ENCODE measurements at places on chromosomes 3 and 15. TPM values are rescaled to one million over a fixed set of nuclear protein-coding genes. Genes with fewer than 3 reads are reported as not detected.

DNA sequence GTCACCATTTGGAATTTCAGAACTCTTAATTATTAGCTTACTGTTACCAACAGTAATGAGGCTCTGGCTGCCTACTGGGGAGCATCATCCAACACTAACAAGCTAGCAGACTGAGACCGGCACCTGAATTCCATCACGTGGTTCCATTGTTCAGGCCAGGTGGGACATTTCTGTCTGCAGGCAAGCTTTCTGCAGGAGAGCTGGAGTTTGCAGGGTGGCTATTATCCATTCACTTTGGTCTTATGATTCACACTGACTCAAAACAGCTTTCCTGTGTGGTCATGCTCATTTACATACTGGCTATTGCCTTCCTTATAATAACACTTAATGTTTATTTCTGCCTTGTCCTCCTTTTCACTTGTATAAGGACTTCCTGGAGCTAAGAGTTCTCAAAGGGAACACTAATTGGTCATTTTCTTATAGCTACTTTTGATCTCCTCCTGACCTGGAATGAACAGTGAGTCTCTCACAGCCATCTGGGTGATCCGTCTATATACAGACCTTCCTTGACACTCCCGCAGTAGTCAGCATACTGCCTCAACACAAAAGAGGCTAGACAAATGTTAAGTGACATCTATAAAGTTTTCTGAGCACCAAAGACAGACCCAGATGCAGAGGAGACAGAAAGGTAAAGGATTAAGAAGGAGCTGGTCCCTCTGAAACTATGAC is 695.4 kb downstream of the FHIT start:
- H3K4me3 ChIP-seq: no peak overlapping the region
- no peak overlapping the region for H3K27ac ChIP-seq
- no peak for DNase-seq
- H3K36me3 ChIP-seq: no peaks in the 10 kb centered on the region
- H3K4me1 ChIP-seq: no peaks in the 10 kb centered on the region

DNA sequence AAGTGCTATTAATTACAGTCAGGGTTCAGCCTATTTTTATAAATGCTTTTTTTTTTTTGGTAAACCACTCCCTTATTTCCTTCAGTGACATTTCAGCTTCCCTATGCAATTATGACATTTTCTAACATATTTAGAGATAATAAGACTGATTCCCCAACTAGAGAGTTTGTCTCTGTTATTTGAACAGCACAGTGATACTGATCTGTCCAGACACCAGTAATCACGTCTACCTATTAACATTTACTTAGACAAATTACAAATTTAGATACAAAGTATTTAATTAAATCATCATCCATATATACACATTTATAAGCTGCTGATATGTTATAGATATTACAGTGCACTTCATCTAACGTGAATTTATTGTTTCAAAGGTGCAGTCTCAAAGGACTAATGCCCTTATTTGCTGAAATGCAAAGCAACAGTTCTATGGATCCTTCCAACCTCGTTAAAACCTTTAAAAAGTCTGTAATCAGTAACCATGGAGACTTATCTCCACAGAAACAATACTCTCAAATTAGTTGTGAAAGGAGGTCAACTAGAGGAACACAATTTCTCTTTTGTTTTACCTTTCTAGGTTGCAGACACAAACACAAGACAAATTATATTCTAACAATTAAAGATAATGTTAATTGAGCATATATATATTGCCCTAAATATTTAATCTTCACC is 1531.1 kb downstream of the SI start:
- H3K27me3 ChIP-seq: no peaks in the 10 kb centered on the region
- H3K4me3 ChIP-seq: no peak overlapping the region
- H3K4me1 ChIP-seq: no peaks in the 10 kb centered on the region
- no peak for DNase-seq
- no peaks in the 10 kb centered on the region for H3K36me3 ChIP-seq
- H3K27ac ChIP-seq: no peak overlapping the region

- H3K4me1 ChIP-seq: no peaks in the 10 kb centered on the region
- no peak overlapping the region for H3K27ac ChIP-seq
- H3K36me3 ChIP-seq: no peaks in the 10 kb centered on the region
- no peaks in the 10 kb centered on the region for H3K27me3 ChIP-seq
Measured at GRCh38 chr15:99466701-99467337, 99.0 kb upstream of the MEF2A start.

DNA sequence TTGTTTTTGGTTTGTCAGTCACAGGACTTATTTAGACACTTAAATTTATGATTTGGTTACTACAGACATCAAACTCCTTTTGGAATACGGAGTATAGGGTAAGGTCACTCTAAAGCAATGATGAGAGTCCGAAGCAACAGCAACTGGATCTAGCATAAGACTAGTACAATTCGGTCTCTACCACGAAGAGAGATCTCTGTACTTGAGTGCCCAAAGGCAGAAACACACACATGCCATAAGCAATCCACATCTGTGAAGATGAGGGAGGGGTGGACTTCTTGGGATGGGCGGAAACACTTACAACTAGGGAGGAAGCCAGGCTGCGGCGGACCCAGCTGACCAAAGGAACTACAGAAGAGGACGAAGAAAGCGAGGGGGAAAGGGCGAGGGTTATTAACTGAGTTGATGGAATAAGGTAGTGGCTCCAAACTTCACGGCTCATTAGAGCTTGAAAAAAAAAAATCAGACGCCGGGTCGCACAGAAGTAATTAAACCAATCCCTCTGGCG is 595 bp downstream of the DPH6 start:
- H3K27ac ChIP-seq: peak overlapping the region; percentile 98
- DNase-seq: peak; percentile 71
- peak overlapping the region; percentile 75 for H3K4me3 ChIP-seq
- peaks cover 11% of the 10 kb centered on the region for H3K4me1 ChIP-seq
- H3K27me3 ChIP-seq: no peaks in the 10 kb centered on the region

DNA sequence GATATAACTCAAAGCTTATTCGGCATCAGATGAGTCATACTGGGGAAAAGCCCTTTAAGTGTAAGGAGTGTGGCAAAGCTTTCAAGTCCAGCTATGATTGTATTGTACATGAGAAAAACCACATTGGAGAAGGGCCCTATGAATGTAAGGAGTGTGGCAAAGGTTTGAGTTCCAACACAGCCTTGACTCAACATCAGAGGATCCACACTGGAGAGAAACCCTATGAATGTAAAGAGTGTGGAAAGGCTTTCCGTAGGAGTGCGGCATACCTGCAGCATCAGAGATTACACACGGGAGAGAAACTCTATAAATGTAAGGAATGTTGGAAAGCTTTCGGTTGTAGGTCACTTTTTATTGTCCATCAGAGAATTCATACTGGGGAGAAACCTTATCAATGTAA is 7.5 kb downstream of the ZNF621 start:
- no peaks in the 10 kb centered on the region for H3K4me1 ChIP-seq
- no peak for DNase-seq
- peaks cover 59% of the 10 kb centered on the region for H3K36me3 ChIP-seq

- no peak for DNase-seq
- H3K4me3 ChIP-seq: no peak overlapping the region
- H3K27ac ChIP-seq: no peak overlapping the region
- no peaks in the 10 kb centered on the region for H3K36me3 ChIP-seq
- no peaks in the 10 kb centered on the region for H3K27me3 ChIP-seq
Measured at GRCh38 chr15:89766357-89767311, 9.5 kb upstream of the MESP2 start.

DNA sequence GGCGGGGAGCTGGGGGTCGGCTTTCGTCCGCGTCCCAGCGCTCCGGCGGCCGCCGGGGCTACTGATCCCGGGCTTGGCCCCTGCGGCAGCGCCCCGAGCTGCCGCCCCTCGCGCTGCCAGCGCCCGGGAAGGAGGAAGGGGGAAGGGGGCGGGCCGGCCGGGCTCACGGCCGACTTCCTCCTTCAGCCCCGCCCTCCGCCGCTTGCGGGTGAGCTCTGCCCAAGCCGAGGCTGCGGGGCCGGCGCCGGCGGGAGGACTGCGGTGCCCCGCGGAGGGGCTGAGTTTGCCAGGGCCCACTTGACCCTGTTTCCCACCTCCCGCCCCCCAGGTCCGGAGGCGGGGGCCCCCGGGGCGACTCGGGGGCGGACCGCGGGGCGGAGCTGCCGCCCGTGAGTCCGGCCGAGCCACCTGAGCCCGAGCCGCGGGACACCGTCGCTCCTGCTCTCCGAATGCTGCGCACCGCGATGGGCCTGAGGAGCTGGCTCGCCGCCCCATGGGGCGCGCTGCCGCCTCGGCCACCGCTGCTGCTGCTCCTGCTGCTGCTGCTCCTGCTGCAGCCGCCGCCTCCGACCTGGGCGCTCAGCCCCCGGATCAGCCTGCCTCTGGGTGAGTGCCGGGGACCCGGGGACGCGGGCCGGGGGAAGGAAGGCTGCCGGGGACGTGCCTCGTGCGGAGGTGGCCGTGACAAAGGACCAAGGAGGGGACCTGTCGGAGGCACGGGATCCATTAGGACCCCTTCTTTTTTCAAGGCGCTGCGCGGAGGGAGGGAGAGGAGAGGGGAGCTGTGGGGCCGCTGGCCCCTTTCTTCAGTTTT is at the start of gene SEMA4B:
Gene SEMA4B (plus strand): TSS at position 201 of the 814 bp plus-strand sequence. CDS start 249 bp downstream, at position 450.
- H3K27ac ChIP-seq: peak within 1 kb of the TSS; percentile 78
- no peaks in the 10 kb centered on the region for H3K27me3 ChIP-seq
- H3K36me3 ChIP-seq: no peaks in the 10 kb centered on the region
- DNase-seq: peak; percentile 89
- peaks cover 17% of the 10 kb centered on the region for H3K4me1 ChIP-seq
- peak within 1 kb of the TSS; percentile 85 for H3K4me3 ChIP-seq

DNA sequence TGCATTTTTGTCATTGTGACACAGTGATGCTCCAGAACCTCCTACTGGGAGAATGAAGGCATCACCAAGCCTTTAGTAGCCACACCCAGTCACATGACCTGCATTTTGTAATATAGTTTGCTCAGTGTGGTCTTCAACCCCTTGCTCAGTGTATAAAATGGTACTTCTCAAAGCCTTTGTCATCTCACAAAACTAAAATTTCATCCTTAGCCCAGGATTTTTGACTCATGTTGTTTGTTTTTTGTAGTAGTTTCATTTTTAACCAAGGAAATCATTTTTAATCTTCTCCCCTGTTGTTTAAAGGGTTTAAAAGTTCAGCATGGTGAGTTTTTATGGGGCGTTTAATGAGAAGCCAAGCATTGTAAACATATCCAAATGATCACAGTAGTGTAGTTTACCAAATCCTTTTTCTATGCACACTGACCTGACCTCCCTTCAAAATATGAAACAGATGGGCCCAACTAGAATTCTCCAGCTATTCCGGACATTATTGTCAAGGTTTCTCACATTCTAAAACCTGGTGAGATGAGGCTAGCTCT is 123.5 kb upstream of the IL12A start:
- peaks cover 23% of the 10 kb centered on the region for H3K4me1 ChIP-seq
- no peak overlapping the region for H3K27ac ChIP-seq
- no peak overlapping the region for H3K4me3 ChIP-seq
- DNase-seq: no peak
- no peaks in the 10 kb centered on the region for H3K36me3 ChIP-seq

GRCh38 chr3:3802046-3802445 is 2.8 kb downstream of the LRRN1 start:
- no peak for DNase-seq
- H3K27me3 ChIP-seq: no peaks in the 10 kb centered on the region
- H3K36me3 ChIP-seq: no peaks in the 10 kb centered on the region

DNA sequence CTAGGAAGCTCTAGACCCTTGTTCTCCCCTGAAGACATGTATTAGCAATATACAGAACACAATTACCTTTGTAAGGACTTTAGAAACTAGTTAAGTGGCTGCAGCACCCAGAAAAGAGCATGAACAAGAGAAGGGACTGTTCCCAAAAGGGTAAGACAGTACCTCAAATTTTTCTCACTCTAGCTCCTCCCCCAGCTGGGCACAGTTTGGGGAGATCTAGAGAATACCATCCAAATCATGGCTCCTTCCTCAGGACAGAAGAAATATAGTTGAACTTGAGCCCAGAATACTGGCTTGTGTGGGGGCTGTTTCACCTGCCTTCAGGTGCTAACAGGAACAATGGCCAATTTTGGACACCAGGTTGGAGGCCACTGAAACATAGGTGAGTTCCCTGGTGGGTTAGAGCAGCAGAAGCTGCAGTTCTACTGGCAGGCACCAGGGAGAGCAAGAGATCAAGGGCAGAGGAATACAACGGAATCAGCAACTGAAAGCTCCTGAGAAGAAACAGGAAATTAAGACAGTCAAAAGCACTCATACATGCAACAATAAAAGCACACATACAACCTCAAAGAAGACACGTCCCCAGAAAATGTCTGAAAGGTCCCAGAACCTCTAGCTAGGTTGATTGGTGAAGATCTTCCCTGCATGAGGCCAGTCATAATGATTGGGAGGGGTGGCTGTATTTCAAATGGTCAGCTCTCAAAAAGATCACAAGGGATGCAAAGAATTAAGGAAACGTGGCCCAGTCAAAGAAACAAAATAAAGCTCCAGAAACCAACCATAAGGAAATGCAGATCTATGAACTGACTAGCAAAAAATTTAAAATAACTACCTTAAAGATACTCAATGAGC is 104.9 kb upstream of the ASB14 start:
- DNase-seq: no peak
- H3K4me1 ChIP-seq: no peaks in the 10 kb centered on the region
- no peak overlapping the region for H3K4me3 ChIP-seq
- no peaks in the 10 kb centered on the region for H3K36me3 ChIP-seq
- H3K27ac ChIP-seq: no peak overlapping the region

DNA sequence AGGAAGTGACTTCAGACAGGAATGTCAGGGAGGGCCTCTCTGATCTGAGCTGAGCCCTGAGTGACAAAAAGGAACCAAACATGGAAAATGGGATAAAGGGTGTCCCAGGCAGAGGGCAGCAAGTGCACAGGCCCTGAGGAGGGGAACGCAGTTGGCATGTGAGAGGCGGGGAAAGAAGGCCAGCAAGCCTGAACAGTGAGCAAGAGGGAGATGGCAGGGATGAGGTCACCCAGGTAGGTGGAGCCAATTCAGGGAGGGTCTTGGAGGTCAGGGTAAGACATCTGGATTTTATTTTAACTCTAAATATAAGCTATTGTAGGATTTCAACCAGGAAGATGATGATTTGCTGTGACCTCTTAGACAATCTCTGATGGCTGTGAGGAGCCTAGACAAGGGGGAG is 167.7 kb downstream of the LRTM1 start:
- H3K27ac ChIP-seq: no peak overlapping the region
- no peaks in the 10 kb centered on the region for H3K4me1 ChIP-seq
- no peaks in the 10 kb centered on the region for H3K36me3 ChIP-seq
- H3K4me3 ChIP-seq: no peak overlapping the region
- H3K27me3 ChIP-seq: no peaks in the 10 kb centered on the region

DNA sequence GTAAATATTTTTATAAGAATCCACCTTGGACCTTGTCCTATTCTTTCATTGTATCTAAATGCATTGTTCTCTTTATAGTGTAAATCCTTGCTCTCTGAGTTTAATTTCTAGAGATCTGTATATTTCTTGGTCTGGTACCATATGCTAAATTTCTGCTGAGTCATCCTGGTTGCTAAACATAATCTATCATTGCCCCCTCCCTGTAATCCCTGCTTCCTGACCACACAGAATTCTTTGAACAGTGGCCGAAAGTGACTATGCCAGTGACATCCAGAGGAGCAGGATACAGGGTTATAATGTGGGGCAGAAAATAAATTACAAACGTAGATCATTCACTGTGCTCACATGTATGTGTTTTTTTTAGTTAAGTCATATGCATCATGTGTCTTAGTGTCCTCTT is 143.1 kb downstream of the DIPK2A start:
- H3K27me3 ChIP-seq: no peaks in the 10 kb centered on the region
- no peaks in the 10 kb centered on the region for H3K4me1 ChIP-seq
- no peak overlapping the region for H3K4me3 ChIP-seq
- DNase-seq: no peak
- H3K36me3 ChIP-seq: no peaks in the 10 kb centered on the region
- H3K27ac ChIP-seq: no peak overlapping the region

ZBBX gene
- total RNA-seq: not detected

FBXW12 gene
- total RNA-seq: not detected

OR5H1 gene
- total RNA-seq: not detected

All from upper lobe of right lung (tissue), 1 donor.